HepG2 (cell line): ENCODE measurements at places on chromosomes 5 and 9.

- DNase-seq = no peak
Measured at GRCh38 chr5:147874910-147875367, 3.6 kb upstream of the SCGB3A2 start.

- DNase-seq = no peak
Measured at GRCh38 chr9:109121232-109121796, 1.6 kb upstream of the TMEM245 start.

DNA sequence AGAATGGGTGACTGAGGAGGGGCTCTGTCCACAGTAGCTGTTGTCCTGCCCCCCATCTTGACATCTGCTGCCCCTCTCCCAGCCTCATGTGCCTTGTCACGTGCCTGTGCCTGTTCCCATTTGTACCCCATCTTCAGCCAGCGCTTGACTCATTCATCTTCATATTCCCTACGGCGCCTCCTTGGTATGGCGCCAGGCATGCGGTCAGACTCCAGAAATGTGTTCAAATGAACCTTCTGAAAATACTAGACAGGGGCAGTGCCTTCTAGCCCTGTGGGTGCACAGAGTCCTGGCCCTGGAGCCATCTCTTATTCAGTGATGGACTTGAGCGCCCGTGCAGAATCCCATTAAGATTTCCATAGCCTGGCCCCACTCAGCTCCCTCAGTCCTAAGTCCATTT lies 46.2 kb downstream of the CFAP77 start:
- no peak for DNase-seq

DNA sequence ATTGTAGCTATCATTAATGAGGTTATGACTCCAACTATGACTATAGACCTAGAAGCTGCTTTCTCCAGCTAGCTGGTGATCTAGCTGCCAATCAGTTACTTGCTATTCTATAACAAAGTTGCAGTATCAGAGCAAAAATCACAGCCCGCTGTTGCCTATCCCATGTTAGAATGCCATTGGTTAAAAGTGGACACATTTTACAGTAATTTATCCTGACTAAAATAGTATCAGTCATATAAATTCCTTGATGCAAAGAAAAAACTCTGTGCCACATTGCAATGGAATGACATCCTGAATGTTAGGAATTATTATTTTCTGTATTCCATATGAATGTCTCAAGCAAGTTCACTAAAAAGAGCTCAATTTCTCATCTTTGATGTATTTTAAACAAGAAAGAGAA lies 626.5 kb downstream of the PDE4D start:
- no peak for DNase-seq

DNA sequence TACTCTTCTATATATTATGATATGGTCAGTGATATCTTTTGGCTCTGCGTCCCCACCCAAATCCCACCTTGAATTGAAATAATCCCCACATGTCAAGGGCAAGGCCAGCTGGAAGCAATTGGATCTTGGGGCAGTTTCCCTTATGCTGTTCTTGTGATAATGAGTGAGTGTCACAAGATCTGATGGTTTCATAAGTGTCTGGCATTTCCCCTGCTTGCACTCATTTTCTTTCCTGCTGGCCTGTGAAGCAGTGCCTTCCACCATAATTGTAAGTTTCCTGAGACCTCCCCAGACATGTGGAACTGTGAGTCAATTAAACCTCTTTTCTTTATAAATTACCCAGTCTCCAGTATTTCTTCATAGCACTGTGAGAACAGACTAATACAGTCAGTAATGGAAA lies 45.0 kb upstream of the TNC start:
- DNase-seq = no peak

GRCh38 chr5:135821802-135822201 lies 12.7 kb upstream of the SLC25A48 start:
- DNase-seq = no peak

DNA sequence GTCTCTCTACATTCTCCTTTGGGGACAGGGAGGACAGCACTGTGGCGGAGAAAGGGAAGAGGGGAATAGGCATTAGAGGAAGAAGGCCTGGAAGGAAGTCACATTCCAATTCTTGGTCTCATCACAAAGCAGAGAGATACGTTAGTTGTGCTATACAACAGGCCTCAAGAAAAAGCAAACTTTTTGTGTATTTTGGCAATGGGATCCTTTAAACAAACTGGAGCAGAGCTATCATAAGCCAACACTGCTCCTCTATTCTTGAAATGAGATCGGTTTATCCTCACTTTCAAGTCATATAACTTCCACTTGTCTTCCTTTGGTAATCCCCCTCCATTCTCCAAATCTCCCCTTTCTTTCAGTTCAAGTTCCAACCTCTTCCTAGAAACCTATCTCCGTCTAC lies 6.5 kb downstream of the DENND1A start:
- no peak for DNase-seq

GRCh38 chr5:81435023-81435422 lies 41.1 kb upstream of the ACOT12 start:
- no peak for DNase-seq

GRCh38 chr9:78326564-78326963 lies 29.6 kb downstream of the PSAT1 start:
- no peak for DNase-seq

- DNase-seq = no peak
Measured at GRCh38 chr5:83485842-83486241, 14.3 kb downstream of the VCAN start.
